Stimulated activated CD4-positive, alpha-beta T cell treated with anti-CD3 and anti-CD28 coated beads, Interleukin-12 subunit alpha, Interleukin-12 subunit beta, amount 100 ng/mL, for 4 hours (primary cell): ENCODE measurements at places on chromosomes 13 and 19.

DNA sequence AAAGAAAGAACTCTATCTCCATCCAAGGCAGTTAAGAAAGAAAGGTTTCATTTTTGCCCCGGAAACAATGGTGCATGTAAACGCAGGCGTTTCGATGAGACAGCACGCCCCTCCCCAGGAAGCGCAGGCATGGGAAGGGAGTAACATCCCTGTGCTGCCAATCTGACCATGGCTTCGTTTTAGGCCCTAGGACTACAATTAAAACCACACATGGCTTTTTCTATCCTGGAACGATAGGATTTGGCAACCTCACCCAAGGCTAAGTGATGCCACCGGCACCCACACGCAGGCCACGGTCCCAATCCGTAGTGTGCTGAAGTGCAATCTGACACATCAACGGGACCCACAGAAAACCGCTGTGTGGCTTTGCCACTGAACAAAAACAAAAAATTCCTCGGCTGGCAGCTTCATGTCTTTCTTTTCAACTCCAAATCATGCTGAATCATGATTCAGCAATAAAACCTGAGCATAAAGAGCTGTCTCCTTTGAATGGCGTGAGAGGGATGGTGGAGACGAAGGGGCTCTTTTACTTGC is 24.2 kb downstream of the RANBP3 start:
- DNase-seq: no peak

- DNase-seq: no peak
These were observed 22.2 kb downstream of the ZNF175 start for GRCh38 chr19:51593138-51593890.

GRCh38 chr19:1864480-1865171 is 1.2 kb upstream of the KLF16 start:
- peak; percentile 64 for DNase-seq

DNA sequence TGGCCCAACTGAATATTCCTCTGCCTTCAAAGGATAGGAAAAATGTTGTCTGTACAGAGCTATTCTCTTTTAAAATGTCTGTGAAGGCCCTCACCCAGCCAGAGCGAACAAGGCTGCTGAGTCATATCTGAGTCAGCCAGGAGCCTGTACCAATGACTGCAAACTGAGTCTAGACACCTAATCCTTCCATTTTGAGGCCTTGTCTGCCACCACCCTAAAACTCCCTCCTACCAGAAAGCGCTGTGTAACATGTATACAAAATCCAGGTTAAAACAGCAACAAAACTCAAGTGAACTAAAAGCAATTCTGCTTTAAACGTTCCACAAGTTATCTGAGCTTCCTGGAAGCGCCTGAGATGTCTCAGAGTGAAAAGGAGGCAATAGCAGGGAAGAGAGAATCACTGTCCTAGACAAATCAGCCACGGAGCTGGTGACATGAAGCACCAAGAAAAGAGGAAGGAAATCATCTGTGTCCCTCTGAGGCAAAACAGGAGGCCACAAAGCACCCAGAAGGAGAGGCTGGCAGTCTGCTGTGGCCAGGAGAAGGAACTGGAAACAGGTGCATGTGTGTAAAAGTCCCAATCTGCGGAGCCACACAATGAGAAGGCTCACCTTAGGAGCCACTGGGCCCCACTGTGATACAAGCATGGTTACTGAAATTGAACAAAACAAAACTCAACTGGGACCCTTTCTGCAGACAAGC is 10.2 kb downstream of the DHRS12 start:
- DNase-seq: peak; percentile 52

- DNase-seq: peak; percentile 70
These were observed 2.2 kb downstream of the FLT3LG start for GRCh38 chr19:49475995-49476880.

GRCh38 chr13:88339271-88339741 is 668.1 kb downstream of the SLITRK5 start:
- DNase-seq: no peak

DNA sequence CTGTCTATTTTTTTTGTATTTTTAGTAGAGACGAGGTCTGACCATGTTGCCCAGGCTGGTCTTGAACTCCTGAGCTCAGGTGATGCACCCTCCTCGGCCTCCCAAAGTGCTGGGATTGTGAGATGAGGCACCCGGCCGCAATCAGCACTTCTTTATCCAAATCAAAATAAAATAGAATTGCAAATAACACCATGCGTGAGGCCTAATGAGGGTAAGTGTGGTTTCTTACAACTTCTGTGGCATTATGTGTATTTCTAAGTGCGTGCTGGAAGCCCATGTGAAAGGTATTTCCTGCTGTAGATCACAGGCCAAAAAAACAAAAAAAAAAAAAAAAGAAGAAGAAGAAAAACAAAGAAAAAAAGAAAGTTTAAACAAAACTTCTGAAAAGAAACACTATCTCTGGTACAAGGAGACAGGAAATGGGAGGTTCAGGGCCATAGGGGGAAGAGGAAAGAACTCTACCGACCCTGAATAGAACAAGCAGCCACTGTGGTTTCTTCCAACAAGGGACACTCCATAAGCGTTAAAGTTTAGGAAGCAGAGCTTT is 3.0 kb upstream of the GRAMD1A start:
- no peak for DNase-seq

GRCh38 chr19:13054626-13055212 is 47.9 kb downstream of the LYL1 start:
- no peak for DNase-seq
